ENCODE measurements at places on chromosomes 4 and X.

DNA sequence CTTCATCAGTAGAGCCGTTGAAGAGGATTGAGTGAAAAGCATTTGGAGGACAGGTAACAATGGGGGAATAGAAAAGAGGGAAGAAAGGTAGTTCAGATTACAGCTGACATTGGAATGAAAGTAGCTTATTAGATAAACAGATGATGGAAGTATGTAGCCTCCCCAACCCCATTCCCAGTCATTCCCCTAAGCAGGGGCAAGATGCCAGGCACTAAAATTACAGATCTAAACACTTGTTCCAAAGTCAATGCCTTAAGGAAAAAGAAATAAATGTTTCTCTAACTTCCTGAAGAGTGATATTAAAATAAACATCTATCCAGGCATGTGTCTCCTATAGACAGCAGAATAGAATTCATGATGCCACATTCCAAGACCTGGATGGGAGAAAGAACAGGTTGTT, 350.8 kb downstream of the PDGFC start:
- DNase-seq: no peak

- no peak for DNase-seq
Measured at GRCh38 chrX:1925053-1925481, 310.2 kb downstream of the ASMT start.

DNA sequence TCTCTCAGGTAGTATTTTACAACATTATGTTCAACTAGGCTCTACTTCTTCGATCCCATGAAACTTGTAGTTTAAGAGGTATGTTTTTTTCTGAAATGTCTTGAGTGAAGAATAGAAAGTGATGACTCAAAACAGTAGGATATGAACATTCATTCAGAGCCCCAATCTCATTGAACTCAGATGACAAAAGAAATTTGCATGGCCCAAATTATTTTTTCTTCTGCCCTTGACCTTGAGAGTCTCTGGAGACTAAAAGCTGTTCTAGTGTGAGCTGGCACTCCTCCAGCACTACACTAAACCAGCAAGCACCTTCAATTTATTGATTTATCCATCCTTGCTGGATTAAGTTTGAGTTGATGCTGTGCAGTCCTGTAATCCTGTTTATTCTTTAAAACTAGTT, 4.0 kb downstream of the DCLK2 start:
- no peak for DNase-seq

- no peak for DNase-seq
Measured at GRCh38 chr4:26931966-26932365, 71.3 kb downstream of the STIM2 start.

GRCh38 chrX:119729408-119730201, 28.8 kb upstream of the SOWAHD start:
- DNase-seq: no peak

DNA sequence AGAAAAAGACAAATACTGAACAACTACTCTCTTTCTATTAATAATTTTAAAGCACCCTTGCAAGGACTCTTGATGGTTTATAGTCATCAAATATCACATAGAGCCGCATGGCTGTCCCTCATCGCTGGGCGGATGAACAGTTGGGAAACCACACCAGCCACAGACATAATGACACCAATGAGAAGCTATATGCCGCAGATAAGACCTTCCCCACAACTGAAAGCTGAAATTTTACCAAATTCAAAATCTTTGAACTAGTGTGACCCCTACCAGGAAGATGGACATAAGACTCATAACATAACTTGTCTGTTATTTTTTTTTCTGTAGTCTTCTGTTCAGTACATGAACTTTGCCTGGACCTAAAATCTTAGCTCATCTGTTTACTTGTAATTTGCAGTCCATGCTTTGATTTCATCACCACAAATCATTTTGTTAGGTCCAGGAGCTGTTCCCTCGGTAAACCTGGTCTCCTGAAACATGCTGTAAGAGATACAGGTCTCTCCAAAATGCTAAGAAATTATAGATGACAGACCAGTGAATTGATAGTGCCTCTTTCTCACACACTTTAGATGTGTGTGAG, 157.3 kb upstream of the RAPGEF2 start:
- DNase-seq: no peak

DNA sequence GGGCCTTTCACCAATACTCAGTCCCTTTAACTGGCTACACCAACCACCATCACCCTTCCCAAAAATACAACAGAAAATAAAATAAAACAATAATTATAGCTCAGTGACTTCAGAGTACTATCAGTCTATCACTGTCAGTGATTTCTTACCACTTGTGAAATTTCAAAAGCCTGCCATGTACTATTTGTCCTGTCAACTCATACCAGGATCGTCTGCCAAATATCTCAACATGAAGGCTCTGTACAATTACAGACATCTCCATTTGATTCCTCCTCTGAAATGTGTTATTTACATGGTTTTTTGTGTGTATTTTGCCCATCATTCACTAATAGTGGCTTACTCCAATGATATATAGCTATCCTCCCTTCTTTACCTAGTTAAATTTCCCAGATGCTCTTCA, 772.0 kb downstream of the IL1RAPL1 start:
- no peak for DNase-seq

- DNase-seq: no peak
Measured at GRCh38 chr4:128225148-128225547, 62.5 kb downstream of the PGRMC2 start.

DNA sequence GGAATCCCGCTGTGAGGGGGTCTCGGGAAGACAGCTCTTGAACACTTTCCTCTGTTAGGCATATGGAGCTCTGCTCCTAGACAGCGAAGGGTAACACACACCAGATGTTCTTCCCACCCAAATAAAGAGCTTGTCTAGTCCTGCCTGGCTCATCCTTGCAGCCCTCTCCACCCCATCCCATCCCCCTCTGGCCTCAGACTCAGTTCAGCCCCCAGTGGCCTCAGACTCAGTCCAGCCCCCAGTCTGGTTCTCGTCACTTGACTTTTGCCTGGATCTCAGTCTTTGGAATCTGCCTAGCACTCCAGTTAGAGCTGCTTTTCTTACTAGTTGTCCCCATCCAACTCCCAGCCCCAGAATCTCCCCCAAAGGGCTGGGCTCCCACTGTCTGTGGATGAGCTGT, 14.9 kb downstream of the RAB33A start:
- DNase-seq: no peak

- no peak for DNase-seq
Measured at GRCh38 chr4:77050962-77051361, 24.8 kb downstream of the CCNI start.

- DNase-seq: no peak
Measured at GRCh38 chr4:17787315-17787714, 5.9 kb upstream of the FAM184B start.

GRCh38 chrX:32041181-32041580, 969.3 kb upstream of the FTHL17 start:
- DNase-seq: no peak

GRCh38 chr4:140240237-140240636, 86.3 kb upstream of the MAML3 start:
- no peak for DNase-seq

GRCh38 chrX:138014577-138014976, 448.6 kb downstream of the ZIC3 start:
- no peak for DNase-seq

DNA sequence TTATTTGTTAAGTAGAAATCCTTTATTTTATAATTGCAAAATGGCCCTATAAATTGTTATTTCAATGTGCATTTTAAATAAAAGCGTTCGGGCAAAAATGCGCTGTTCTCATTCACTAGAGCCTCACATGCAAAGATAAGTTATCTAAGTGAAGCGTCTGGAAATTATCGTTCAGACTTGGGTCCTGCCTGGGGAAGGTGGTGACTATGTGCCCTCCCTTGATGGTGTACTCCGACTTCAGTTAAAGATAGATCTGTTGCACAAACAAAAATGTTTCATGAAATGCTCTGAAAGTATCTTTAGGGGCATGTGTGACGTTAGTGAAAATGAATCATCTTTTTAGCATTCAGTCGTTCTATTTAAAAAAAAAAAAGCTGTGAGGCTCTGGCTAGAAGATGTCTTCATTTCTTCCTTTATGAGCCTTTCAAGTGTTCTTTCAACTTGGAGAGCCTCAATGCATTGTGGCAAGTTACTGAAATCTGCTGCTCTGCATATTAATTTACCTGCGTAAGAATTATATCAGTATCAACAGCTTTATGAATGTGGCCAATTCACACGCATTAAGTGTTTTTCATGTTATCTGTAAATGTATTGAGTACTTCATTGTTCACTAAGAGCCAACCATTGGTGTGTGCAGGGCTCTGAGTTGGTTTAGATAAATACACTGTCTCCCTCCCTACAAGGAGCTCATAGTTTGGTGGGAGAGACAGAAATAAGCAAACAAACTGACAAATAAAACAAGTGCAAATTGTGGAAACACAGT, 83.0 kb downstream of the AFF1 start:
- no peak for DNase-seq

DNA sequence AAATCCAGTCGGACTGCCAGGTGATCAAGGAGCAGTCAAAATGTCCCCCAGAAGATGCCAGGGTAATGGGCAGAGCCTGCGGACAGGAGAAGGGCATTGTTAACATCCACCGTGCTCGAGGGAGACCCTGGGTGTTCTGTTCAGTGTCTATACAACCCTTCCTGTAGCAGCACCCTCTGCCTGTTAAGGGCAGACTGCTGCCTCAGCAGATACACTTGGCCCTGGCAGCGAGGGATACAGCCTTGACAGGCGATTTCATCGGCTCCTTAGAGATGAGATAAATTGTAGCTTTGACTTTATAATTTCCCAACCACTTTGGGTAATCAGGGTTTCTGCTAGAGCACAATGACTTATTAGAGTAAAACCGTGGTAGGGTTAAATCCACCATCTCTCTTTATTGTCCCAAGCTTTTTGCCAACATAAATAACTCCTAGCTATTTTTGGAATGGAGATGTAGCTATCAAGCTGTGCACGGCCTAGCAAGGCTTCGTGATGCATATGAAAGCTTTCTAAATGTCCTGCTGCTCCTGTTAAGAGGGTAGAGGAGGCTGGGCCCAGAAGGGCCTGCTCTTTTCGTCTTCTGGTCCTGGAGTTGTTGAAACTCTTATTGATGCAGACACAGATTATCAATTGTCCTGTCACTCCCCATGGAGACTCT, 195.9 kb downstream of the CPEB2 start:
- no peak for DNase-seq

DNA sequence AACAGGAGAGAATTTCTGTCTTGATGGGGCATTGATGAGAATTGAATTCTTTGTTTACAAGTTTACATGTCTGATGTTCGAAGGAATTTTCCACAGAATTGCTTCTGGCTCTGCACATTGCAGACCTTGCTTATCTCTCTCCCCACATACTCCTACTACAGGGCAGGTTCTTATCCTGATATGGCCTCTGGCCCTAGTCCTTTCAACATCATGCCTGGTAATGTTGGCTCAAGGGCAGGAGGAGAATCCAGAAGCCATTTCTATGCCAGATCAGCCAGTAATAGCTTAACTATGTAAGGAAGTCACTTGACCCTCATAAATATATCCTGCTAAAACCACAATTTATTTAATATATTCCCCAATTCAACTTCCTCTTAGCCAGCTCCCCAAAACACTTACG, 24.3 kb upstream of the TSPAN5 start:
- no peak for DNase-seq

DNA sequence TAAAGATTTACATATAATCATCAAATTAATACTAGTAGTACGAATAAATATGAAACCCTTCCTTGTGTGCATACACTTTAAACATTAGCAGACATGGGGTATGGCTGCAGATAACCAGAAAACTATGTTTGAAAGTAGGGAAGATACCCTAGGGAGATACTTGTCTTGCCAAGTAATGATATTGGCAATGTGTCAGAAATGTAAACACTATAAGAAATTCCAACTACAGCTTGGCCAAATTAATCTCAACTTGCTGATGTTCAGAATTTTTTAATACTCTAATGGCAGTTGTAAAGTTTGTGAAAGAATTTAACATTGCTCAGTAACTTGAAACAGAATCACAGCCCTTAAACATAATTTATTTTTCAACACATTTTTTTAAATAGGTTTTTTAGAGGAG, 27.4 kb upstream of the HPGD start:
- DNase-seq: peak; percentile 75

GRCh38 chr4:88672987-88673386, 24.6 kb downstream of the NAP1L5 start:
- DNase-seq: peak; percentile 37

- no peak for DNase-seq
Measured at GRCh38 chr4:4591071-4591470, 49.2 kb upstream of the STX18 start.

DNA sequence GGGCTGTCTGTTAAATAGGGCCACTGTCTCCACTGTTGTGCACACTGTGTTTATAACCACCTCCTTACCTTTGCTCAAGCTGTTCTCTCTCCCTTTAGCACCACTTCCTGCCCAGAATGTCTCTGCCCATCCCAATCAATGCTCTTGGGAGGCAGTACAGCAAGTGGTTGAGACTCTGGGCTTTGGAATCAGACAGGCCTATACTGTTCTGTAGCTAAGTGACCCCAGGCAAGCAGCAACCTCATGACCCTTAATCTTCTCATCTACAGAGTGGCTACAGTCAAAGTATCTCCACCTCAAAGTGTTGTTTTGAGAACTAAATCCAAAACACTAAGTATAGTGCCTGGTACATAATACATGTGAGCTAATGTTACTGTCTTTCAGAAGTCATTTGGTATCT, 3.8 kb upstream of the TXK start:
- DNase-seq: no peak

DNA sequence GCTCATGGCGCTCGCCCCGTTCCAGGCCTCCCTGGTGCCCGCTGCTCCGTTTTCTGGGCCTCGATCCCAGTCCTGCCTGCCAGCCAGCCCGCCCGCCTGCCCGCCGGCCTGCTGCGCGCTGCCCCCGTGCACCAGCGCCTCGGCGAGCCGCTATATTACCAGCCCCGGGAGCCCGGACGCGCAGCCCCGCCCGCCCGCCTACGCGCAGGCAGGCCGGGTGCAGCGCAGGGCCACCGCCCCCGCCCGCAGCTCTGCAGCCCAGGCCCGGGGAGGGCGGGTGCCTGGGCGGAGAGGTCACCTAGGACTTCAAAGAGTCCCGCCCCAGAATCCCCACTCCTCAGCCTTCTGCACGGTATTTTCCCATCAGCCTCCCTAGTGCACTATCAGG, at the start of gene MAOB:
Gene MAOB, minus strand, starts transcription at position 157 of the 388 bp plus-strand sequence. Its CDS starts 151 bp downstream, at position 6.
- no peak for DNase-seq

DNA sequence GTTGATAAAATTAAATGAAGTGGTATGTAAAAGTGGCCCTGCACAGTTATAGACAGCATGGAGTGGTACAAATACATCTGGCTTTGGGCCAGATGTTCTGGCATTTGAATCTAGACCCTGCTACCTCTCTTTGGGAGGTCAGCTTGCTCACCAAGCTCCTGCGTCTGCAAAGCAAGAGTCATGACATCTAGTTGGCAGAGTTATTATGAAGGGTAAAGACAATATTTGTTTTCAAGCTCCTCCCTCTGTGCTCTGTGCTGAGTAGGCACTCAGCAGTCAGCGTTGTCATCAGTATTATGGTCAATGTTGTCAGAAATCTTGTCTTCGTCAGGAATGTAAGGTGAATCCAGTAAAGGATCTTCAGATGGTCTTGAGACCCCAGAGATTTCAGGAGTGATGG, 55.8 kb downstream of the CCNI start:
- no peak for DNase-seq

GRCh38 chr4:55637272-55637820, 1.2 kb upstream of the NMU start:
- no peak for DNase-seq

GRCh38 chrX:9271789-9272525, 192.9 kb upstream of the TBL1X start:
- DNase-seq: no peak
